ENCODE measurements at places on chromosomes 5 and 9.
A peak's percentile ranks its signal among the peaks of the same experiment; 100 is the strongest.

DNA sequence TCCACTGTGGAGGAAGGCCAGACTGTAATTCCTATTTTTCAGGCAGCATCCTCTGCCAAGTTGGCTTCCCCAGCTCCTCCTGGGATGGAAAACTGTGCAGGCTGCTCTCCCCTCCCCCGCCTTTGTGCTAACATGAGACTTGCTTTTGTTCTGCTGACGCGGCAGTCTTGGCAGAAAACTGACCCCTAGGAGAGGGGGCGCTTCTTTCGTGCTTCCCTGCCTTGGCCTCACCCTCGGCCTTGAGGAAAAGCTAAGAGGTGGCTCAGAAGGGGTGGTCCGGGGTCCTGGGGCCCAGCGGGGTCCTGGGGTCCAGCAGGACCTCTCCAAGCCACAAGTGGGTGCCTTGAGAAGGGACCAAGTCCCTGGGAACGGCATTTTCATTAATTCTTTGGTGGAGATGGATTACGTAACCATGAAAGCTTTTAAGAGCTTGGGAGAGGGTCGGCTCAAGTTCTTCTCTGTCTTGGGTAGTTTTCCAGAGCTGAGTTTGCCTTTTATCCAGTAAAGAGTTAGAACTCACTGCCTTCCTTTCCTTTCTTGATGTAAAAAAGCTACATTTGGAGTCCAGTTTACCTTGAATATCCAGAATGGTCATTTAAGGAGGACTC, 51.0 kb downstream of the SH3PXD2B start:
- no peak for DNase-seq

DNA sequence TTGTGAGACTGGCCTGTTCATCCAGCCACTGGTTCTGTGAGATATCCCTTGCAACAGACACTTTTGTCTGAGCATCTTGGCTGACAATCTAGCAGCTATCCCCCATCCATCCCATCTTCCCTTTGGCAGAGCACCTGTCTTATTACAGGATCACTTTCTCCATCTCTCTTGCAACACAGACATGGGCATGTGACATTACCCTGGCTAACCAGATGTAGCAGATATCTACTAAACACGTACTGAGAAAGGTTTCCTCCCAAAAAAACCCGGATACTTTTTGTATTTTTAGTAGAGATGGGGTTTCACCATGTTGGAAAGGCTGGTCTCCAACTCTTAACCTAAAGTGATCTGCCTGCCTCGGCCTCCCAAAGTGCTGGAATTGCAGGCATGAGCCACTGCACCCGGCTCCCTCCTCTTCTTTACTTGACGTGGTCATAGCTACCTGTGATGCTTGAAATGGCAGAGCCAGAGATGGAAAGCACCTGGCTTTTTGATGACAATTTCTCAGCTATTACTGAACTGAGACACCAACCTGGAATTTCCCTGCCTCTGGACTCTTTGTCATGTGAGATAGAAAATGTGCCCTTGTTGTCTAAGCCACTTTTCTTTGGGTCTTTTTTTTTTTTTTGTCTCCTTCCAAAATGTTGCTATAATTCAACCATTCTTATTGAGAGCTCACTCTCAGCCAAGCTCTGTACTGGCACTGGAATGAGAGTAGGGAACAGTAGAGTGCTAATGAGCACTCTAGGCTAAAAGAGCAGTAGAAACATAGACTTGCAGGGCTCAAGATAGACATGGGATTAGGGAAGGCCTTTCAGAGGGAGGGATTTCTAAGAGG, 32.6 kb downstream of the FNBP1 start:
- DNase-seq, result no peak

DNA sequence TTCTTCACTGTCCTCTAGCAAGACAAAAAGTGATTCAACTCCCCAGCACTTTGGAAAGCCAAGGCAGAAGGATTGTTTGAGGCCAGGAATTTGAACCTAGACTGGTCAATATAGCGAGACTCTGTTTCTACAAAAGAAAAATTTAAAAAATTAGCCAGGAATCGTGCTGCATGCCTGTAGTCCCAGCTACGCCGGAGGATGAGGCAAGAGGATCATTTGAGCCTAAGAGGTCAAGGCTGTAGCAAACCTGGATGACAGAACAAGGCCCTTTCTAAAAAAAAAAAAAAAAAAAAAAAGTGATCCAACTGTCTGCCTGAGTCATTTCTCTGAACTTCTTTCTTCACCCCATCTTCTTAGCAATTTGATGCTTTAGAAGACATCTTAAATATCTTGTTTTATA, 12.4 kb downstream of the ITGA2 start:
- no peak for DNase-seq

DNA sequence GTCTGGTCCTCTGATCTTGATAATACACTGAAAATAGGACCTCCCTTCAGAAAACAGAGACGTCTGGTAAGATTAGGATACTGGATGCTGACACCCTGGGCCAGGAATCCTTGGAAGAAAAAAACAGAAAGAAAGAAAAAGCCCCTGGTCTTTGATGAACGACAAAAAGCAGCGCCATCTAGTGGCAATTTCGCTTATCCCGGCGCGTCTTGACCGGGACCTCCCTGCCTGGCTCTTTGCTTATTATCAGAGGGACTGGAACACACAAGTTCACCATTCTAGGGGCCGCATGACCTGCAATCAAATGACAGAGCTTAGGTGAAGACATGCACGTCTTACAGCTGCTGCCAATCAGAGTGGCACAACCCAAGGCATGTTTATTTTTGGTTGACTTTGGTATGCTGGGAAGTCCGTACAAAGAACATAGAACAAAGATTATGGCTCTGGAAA, 114.9 kb upstream of the NFIB start:
- peak; percentile 41 for DNase-seq

DNA sequence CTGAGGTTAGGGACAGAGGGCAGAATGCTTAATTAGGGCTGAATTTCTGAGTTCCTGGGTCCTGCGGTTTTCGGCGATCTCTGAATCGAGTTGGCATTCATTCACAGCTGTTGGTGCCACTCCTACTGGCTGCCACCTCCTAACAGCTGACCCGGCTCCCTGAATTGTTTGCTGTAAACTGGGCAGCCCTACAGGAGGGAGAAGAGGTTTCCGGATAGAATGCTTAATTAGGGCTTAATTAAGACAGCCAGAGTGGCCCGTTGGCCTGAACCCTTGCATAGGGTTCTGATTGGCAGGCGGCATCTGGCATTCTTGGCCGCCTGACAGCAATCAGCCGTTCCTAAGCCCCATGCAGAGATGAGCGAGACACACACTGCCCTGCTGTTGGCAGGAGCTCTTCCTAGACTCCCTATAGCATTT, 25.7 kb downstream of the FRMPD1 start:
- no peak for DNase-seq

DNA sequence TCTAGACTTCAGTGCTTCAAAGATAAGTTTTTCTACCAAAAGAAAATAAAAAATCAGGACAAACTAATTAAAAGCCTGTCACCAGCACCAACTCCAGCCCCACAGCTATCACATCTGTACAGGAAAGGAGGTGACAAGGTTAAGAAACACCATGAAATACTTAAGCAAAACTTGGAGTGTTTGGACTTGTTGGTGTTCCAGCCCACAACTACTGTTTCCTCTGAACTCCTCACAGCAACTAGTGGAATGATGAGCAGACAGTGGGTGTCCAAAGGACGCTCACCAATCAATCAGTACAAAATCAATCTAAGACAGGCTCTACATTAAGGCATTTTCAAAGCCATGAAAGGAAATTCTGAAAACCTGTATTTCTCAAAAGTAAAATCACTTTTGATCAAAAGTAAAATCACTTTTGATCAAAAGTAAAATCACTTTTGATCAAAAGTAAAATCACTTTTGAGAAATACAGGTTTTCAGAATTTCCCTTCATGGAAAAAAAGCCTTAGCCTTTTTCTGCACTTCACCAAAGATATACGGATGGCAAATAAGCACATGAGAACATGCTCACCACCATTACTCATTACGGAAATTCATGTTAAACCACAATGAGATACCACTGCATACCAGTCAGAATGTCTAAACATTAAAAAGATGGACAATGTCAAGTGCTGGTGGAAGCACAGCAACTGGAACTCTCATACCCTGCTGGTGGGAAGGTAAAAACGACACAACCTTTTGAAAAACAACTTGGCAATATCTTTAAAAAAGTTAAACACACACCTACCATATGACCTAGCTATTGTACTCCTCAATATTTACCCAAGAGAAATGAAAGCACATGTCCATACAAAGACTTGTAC, 79.7 kb downstream of the MED27 start:
- DNase-seq, result no peak

- peak; percentile 6 for DNase-seq
These were observed 244.2 kb upstream of the DAB2 start for GRCh38 chr5:39668980-39669379.

DNA sequence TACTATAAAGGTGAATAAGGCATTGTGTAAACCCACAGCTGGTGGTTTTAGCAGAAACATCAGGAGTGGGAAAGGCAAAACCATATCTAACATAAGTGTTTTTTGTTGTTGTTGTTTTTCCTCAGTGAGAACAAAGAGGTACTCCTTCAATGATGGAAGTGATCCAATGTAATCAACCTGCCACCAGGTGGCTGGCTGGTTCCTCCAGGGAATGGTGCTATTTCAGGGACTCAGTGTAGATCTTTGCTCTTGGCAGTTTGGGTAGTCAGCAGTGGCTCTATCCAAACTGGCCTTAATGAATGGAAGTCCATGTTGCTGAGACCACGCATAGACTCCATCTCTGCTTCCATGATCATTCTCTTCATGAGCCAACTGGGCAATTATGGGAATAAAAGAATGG, 10.8 kb downstream of the DMRTA1 start:
- no peak for DNase-seq

- no peak for DNase-seq
These were observed 5.8 kb upstream of the CARNMT1 start for GRCh38 chr9:75033791-75034473.

- no peak for DNase-seq
These were observed 7.3 kb upstream of the AMBP start for GRCh38 chr9:114085387-114085789.

GRCh38 chr9:114804505-114804904, 1.3 kb downstream of the TNFSF15 start:
- no peak for DNase-seq

DNA sequence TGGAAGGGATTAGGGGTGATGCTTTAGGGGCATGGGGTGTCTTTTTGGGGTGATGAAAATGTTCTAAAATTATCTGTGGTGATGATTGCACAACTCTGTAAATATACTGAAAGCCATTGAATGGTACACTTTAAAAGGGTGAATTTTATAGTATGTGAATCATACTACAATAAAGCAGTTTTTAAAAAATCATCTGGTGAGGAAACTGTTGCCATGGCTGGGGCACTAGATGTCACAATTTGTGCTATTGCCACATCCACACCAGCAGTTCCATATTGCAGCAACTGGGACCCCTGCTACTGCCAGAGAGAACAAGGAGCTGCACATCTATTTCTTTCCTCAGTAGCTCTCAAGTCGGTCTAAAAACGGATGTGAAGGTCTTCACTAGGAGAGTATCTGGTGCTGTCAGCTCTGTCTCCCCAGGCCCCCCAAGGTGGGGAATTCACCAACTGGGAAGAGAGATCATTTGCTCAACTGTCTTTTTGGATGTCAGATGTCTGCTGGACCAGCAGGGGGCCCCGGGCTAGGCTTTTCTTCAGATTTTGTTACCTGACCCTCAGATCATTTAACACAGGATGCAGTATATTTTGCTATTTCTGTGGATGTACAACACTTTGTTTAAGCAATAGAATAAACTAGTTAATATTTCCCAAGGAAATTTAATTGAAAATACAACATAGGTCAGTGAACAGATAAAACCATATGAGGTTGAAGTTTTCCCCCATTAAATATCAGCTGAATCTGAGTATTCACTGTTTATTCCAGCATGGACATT, 13.2 kb downstream of the CMYA5 start:
- DNase-seq, result no peak

DNA sequence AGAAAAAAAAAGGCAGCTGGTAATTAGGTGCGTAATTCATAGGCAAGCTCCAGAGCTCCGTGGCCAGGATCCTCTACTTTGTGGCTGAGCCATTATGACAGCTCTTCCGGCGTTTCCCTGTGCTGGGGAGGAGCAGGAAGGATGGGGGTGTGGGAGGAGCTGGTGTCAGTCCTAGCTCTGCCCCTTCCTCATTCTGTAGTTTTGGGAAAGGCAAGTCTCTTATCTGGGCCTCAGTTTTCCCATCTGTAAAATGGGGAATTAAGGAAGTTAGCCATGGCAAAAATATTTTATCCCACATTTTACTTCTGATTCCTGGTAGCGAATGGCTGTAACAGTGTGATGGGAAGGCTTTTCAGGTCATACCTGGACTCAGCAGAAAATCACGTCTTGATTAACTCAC, 81.1 kb downstream of the SEC61B start:
- DNase-seq, result no peak

GRCh38 chr5:111968459-111968858, 211.5 kb upstream of the NREP start:
- DNase-seq, result no peak

GRCh38 chr9:79542735-79543620, 28.8 kb upstream of the TLE4 start:
- no peak for DNase-seq

DNA sequence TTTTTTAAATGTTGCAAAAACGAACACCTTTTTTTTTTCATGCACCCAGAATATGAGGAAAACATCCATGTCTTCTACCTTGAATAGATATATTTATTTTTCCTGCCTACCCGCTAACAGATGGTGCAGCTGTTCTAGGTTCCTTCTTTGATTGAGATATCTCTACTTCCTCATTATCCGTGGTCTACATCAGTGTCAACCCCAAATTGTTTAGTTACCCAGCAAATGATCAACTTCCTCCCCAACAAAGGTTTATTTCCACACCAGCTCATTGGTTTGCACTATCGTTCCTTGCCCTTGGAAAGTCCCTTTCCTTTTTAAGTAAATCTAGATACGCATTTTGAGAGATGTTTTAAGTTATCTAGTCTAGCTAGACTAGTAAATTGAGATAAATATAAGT, 166.4 kb downstream of the PRR16 start:
- DNase-seq, result no peak

- no peak for DNase-seq
These were observed 63.1 kb upstream of the UBAC1 start for GRCh38 chr9:136024286-136024685.

- DNase-seq, result no peak
These were observed at the start of gene CCDC152 for GRCh38 chr5:42756606-42757601. Gene CCDC152, plus strand, starts transcription at chr5:42756818. Its CDS starts 2,304 bp downstream, at chr5:42759122.

GRCh38 chr9:86041311-86041741, 58.0 kb downstream of the GOLM1 start:
- DNase-seq, result no peak

GRCh38 chr9:123954518-123955280, 24.8 kb upstream of the DENND1A start:
- no peak for DNase-seq

Data from A549 (cell line).